Activated T-cell treated with anti-CD3 and anti-CD28 coated beads, Interleukin-2, amount 50 U/mL, for 4 hours (primary cell): ENCODE measurements at places on chromosomes 7 and 10.

GRCh38 chr10:89755374-89755773 is 54.0 kb downstream of the KIF20B start:
- DNase-seq = no peak

- DNase-seq = no peak
Observed at GRCh38 chr7:30987178-30987577, 23.4 kb downstream of the GHRHR start.

DNA sequence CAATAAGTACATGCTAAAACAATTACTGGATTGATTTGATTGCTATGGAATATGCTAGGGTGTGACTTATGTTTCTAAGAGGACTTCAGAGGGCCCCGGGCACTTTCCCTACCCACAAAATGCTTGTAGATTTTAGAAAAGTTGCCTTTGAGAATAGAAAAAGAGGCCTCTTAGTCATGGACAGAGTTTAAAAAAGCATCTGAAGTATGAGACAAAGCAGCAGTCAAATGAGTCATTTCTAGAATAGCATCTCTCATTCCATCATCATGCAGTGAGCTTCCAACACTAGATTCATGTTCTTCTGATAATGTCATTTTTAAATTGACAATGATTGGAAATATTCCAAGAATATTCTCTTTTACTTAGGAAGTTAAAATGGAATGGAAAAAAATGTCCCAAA is 675.1 kb upstream of the PCDH15 start:
- no peak for DNase-seq

DNA sequence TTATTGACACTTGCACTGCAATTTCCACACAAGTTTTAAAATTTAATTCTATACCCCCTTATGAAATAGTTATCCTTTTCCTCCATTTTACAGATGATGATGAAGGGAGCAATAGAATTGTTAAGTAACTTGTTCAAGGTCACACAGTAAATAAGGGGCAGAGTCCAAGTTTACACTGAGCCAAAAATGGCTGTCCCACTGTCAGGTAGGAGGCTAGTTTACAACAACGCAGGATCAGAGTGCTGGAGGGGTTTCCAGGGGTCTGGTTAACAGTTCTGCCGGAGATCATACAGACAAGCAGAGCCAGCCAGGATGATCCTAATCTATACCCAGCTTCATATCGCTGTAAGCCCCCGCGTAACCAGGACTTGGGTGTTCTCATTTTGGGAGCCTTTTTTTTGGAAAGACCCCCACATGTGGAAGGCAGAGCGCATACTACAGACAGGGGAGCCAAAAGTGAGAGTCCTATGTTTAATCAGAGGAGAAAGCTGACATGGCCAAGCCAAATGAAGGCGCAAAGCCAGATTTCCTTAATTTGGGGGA is 524 bp upstream of the UNC5B start:
- no peak for DNase-seq

- DNase-seq = no peak
Observed at GRCh38 chr10:70493660-70494234, 15.2 kb downstream of the PALD1 start.

DNA sequence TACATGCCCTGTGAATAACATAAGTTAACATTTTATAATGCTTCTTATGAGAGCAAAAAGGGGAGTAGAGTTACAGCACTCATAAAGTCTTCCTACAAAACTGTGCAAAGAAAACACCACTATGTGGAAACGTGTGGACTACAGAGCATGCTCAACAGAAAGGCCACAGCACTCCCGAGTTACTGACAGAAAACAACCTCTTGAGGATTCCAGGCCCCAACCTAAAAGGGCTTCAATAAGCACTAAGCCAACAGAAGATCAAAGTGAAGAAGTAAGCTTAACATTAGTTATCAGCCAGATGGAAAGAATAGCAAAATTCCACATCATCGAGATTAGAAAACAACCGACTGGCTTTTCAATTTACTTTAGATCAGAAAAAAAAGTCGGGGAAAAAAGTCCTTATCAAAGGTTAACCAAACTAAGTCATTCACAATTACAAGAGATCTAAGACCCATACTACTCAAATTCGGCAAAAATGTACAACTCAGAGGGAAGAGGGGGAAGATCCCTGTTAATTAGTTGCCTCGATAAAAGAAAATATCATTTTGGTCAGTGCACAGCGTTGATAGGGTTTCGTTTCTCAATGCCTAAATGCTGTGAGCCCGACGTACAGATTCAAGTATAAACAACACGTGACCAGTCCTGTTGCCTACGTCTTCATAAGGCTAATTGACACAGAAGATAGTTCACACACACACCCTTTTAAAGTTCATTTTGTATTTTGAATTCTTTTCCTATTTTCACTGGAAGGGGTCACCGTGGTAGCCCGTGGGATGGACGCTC is 1.4 kb downstream of the KBTBD2 start:
- no peak for DNase-seq

DNA sequence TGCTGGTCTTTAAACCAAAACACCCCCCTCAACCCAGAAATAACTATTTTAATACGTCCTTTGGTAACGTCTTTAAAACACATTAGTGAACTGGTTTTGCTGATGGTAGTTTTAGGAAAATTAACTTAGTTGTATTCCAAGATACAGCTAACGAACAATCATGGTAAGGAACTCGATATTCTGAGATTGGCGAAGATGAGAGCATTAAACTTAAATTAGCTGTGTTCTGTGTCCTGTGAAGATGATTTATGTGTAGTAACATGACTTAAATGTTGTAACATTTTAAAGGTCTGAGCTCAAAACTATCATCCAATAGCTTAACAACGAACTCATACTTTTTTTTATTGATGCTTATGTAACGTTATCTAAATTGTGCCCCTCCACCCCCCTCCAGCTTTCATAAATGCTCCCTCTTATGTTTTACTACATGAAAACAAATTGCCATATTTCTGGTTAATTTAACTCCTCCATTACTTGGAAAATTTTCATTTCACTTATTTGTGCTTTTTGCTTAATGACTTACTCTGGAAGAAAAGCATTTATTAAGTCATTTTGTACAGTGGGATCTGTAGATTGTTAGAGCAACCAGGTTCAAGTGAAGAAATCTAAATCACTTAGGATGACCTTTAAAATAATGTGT is 1.7 kb downstream of the SDK1 start:
- DNase-seq = no peak

- no peak for DNase-seq
Observed at GRCh38 chr7:5614600-5614999, 166.9 kb downstream of the RNF216 start.

- DNase-seq = no peak
Observed at GRCh38 chr7:94451187-94451586, 56.5 kb downstream of the COL1A2 start.

DNA sequence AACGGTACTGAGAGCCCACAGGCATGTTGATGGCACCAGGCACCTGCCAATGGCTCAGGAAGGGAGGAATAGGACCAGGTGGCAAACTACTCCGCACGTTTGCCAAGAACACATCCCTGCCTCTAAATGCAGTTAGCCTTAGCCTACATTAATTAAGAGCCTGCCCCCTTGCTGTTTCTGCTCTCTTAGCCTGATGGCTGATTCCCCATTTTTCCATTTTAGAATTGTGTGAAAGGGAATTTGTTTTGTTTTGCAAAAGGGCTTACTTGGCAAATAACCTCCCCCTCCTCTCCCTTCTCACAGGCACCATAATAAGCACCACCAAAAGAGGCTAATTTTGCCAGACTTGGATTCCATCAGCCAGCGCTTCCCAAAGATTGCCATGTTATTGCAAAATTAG is 1203.2 kb downstream of the SORCS3 start:
- DNase-seq = no peak

GRCh38 chr10:124926548-124926947 is 15.4 kb upstream of the ZRANB1 start:
- DNase-seq = no peak

DNA sequence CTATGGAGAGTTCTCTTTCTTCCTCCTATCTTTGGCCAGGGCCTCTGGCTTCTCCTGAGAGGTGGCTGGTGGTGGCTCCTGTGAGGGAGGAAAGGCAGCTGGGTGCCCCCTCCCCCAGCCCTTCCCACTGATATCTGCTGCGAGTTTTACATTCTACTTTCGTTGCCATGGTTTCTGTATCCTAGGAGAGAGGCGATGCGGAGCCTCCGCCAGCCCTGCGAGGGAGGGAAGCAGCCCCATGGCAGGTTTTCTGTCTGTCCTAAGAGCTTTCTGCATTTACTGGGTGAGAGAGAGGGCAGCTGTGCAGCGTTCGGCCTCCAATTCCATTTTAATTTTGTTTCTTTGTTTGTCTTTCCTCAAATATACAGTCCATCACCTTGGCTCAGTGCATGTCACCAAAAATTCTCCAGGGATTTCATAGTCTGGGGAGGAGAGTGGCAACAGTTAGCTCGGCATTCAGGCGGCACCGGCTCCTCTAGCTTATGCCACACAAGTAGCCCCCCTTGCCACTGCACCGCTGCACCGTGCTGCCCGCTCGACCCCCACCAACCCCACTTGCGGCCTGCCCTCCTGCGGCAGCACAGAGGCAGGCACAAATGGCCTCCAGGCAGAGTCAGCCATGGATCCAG is 20.4 kb downstream of the DNAJB12 start:
- no peak for DNase-seq

- no peak for DNase-seq
Observed at GRCh38 chr7:17620566-17620965, 319.7 kb downstream of the SNX13 start.

GRCh38 chr10:11161096-11161495 is 143.4 kb downstream of the CELF2 start:
- no peak for DNase-seq

- DNase-seq = no peak
Observed at GRCh38 chr10:119754936-119755335, 29.1 kb downstream of the INPP5F start.

- no peak for DNase-seq
Observed at GRCh38 chr10:31467791-31468535, 148.9 kb downstream of the ZEB1 start.

DNA sequence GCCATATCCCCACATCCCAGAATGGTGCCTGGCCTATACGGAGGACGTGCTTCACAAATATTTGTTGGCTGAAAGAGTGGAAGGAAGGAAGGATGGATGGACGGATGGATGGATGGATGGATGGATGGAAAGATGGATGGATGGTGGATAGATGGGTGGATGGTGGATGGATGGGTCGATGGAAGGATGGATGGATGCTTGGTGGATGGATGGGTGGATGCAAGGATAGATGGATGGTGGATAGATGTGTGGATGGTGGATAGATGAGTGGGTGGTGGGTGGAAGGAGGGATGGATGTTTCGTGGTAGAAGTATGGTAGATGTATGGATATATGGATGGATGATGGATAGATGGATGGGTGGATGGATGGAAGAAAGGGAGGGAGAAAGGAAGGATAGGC is 10.8 kb downstream of the CHAT start:
- no peak for DNase-seq

DNA sequence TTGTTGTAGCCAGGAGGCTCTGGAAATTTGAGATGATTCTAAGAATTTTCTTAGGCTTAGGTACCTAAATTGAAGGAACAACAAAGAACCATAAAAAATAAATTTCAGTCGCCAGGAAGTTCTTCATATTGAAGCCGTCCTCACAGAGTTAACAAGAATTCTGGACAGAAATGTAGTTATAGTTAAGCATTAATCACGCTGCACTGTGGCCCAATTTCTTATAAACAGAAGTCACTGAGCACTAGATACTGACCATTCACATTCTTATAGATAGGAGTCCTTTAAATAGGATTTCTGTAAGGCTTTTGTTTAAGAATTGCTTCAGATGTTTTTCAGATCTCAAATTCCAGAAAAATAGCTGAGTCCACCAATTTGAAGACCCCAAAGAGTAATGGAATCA is 256.2 kb upstream of the PITRM1 start:
- DNase-seq = no peak

- no peak for DNase-seq
Observed at GRCh38 chr10:51918884-51919325, 219.5 kb upstream of the CSTF2T start.

GRCh38 chr10:90424730-90425129 is 433.1 kb downstream of the HTR7 start:
- DNase-seq = no peak

DNA sequence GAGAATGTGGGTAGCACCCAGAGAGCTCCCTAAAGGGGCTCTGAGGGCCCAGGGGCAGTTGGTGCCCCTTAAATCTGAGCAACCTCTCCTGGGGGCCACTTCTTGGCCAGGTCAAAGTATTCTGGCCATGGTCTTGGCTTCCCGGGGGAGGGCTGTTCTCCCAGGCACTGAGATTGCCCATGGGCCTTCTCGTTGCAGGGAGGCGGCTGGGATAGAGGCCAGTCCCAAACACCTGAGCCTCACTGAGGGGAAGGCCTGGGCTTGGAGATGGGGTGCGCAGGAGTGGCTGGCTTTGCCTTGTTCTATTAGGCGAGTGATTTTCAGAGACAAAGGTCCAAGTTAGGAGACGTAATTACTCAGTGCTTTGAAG is 33.5 kb downstream of the ZNF783 start:
- DNase-seq = no peak

- DNase-seq = no peak
Observed at GRCh38 chr7:100914208-100914878, 18.7 kb upstream of the ACHE start.

DNA sequence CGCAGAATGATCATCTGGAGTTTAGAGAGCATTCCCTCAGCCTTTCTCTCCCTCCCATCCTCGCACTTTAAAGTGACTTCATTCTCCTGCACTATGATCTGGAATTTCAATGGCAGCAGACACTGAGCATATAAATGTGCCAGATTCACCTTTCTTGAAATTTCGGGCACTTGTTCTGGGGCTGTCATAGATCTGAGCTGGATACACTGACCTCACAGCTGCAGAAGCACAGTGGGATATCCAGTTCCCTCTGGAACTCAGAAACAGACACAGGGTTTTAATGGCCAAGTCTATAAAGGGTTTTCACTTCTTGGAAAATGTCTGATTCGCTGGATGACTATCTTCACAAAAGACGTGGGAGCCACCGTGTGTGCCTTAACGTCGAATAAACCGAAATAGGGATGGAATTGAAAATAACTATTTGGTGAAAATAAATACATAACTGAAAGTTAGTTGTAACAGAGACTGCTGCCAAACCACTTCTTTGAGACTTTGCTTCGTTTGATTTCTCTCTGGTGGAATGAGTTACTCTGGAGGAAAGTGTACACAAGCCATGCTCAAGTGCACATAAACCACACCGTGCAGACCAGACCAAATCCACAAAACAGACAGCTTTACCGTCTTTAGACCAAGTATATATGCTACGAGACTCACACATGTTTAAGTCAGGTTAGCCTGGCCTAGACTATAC is 126.1 kb downstream of the SVIL start:
- DNase-seq = no peak

- DNase-seq = no peak
Observed at GRCh38 chr10:93315246-93315645, 166.9 kb downstream of the MYOF start.
